ENCODE measurements at places on chromosomes 2 and 18.

DNA sequence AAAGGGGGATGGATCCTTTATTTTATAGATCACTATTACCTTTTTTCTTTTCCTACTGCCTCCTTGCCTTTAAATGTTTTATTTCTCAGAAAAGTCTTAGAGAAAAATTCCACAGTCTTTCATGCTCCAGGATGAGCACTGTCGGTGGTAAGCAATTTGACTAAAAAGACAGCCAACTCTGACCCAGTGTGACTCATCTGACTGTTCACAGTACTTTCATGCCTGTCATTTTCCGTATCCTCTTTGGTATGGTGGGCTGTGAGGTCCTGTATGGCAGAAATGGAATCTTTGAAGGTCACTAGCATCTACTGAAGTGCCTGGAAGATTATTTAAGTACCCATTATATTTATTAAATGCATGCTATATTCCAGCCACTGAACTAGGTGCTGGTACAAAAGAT lies 2.1 kb upstream of the RFTN2 start:
- DNase-seq = no peak

DNA sequence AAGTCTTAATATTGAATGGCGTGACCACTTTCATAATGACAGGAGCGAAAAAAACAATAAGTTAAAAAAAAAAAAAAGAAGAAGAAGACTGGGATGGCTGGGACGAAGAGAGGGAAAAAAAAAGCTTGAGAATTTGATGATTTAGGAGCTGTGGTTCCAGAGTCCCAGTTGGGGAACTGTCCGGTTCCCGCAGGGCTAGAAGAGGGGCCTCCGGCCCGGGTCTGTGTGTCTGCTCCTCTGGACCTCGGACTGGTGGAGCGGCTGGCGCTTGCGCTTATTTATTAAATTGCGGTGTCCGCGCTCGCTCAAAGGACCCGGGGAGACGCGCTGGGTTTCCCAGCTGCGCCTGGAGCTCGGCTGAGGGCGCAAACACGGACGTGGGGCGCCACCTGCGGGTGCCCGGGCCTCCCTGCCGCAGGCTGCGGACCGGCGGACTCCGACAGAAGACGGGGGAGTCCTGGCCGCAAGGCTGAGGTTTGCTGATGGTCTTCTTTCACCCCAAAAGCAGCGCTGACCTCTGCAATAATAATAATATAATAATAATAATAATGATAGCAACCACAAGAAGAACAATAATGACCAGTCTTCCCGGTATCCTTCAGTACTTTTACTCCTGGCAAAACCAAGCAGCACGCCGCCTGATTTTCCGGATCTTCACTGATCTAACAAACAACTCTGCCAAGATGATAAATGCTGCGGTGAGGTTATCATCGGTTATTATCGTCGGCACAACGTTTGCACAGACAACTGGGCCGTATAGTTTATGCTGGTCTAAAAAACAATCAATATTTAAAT lies at the start of gene CBLN2:
Gene CBLN2, minus strand, starts transcription at position 251 of the 795 bp plus-strand sequence. CDS start 2,182 bp downstream, outside the sequence.
- DNase-seq = peak; percentile 81

DNA sequence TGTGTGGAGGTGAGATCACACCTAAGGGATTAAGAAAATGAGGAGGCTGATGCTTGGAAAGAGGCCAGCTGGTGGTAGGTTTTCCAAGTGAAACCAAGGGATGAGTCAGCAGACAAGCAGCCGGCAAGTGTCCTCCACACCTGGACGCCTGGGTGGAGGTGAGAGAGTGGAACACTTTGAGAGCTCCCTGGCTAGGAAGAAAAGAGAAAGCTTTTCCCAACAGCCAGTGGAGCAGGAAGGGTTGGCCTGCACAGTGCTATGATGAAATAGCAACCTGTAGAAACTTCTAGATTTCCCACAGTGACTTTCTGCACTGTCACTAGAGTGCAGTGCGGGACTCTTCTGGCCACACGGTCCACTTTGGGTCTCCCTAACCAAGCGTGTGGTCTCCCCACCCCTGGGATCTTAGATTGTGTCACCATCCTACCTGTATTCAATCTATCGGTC lies 19.6 kb upstream of the IL37 start:
- no peak for DNase-seq

GRCh38 chr18:79935098-79935480 lies 16.4 kb downstream of the SLC66A2 start:
- DNase-seq = no peak

DNA sequence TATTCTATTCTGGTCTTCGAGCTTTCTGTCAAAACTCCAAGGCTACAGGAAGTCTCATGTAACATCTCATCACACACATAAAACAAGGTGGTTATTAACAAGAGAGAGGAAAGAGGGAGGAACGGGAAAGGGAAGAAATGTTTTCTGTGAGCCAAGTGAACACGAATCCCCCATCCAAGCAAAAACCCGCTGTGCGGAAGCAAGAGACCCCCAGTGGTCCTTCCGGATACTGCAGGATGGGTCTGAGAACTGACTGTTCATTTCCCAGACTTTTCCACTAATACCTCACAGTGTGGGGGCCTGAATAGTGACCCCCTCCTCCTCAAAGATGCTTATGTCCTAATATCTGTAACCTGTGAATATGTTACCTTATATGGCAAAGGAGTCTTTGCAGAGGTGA lies 19.0 kb upstream of the DIPK1C start:
- peak; percentile 79 for DNase-seq

GRCh38 chr18:63686871-63687270 lies 15.9 kb upstream of the SERPINB11 start:
- no peak for DNase-seq

GRCh38 chr2:112150851-112151250 lies 12.7 kb downstream of the FBLN7 start:
- no peak for DNase-seq

DNA sequence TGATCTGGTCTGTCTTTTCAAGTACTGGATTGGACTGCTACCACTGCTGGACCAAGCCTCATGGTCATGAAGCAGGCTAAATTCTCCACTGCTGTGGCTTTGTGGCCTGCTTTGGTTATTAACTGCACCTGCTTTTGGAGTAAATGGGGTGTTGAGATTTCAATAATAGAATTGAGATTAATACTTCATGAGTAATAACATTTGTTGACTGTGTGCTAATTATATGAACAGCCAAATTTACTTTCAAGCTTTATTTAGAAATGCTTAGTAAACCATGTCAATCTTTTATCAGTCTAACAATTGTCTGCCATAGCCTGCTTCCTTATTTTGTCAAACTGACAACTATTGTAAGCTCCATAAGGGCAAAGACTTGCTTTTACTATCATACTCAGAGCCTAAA lies 27.4 kb upstream of the MTIF2 start:
- no peak for DNase-seq

- no peak for DNase-seq
Observed at GRCh38 chr2:30932870-30933269, 125.6 kb upstream of the CAPN13 start.

DNA sequence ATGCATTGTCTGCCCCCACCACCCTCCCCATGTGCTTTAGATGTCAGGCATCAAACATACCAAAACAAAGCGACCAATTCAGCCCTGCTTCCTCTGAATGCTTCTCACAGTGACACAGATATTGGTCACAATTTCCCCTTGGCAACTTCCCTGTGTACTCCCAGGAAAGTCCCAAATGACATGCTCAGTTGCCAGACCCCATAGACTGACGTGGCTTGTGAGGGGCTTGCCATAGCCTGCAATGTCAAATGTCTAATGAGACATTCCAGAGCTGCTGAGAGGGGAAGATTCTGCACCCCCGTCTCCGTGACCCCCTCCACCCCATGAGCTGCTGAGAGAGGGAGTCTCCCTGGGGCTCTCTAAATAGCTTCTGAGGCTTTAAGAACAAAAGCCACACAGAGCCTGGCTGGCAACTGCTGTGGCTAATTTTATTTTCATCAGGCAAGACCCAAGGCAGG lies 47.3 kb downstream of the RFTN2 start:
- DNase-seq = peak; percentile 83

- no peak for DNase-seq
Observed at GRCh38 chr2:220937245-220937644, 634.9 kb downstream of the EPHA4 start.

DNA sequence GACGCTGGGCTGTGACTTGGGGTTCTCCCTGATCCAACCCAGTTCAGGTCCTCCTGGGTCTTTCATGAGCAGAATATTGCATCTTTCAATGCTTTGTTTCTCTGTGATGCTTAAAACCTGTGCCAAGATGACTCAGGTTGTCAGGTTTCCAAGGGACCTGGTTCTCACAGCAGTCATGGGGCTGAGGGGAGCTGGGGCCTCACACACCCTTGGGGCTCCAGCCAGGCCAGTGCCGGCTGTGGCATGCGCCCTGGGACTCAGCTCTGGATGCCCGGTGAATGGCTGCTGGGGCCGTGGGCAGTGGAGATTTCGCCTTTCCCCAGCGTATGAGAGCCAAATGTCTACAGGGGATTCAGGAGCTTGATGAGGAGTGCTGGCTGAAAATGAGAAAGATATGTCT lies 29.6 kb downstream of the EDAR start:
- DNase-seq = no peak

GRCh38 chr18:58496937-58497336 lies 132.0 kb downstream of the ALPK2 start:
- no peak for DNase-seq

DNA sequence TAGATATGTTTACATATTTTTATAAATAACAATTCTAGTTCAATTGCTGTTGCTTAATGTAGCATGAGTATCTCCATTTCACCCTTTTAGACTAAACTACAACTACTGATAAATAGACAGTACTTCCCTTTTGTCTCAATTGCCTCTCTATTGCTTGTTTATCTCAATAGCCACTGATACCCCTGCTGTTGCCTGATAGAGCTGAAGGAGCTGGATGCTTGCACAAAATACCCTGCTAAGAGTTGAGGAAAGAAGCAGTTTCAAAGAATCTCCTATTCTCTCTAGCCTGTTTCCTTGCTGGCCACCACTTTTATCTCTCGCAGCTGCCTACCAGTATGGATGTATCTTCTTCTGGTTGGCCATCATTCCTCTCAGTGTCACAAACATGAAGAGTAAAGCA lies 16.9 kb upstream of the ZNF804A start:
- no peak for DNase-seq

GRCh38 chr18:44901283-44901682 lies 220.6 kb downstream of the SETBP1 start:
- DNase-seq = no peak

DNA sequence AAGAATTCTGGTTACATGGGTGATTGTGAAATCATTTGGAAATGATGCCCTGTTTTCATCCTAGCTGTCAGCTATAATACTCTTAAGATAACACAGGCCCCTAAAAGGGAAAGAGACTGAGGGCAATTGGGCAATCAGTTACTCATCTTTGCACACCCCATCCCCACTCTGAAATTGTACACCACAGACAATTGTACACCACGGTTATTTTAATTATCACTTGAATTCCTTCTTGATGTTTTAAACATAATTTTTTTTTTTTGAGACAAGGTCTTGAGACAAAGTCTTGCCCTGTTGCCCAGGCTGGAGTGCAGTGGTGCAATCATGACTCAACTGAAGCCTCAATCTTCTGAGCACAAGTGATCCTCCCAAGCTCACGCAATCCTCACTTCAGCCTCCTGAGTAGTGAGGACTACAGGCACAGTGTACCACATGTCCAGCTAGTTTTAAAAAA lies 862.4 kb upstream of the ACVR2A start:
- no peak for DNase-seq

- no peak for DNase-seq
Observed at GRCh38 chr2:149068225-149068995, 29.9 kb downstream of the LYPD6B start.

GRCh38 chr2:1758171-1758570 lies 13.9 kb upstream of the PXDN start:
- no peak for DNase-seq

GRCh38 chr2:88011011-88011410 lies 5.3 kb downstream of the RNU2-63P start:
- peak; percentile 61 for DNase-seq

GRCh38 chr2:187169864-187170263 lies 278.2 kb downstream of the CALCRL start:
- DNase-seq = no peak

DNA sequence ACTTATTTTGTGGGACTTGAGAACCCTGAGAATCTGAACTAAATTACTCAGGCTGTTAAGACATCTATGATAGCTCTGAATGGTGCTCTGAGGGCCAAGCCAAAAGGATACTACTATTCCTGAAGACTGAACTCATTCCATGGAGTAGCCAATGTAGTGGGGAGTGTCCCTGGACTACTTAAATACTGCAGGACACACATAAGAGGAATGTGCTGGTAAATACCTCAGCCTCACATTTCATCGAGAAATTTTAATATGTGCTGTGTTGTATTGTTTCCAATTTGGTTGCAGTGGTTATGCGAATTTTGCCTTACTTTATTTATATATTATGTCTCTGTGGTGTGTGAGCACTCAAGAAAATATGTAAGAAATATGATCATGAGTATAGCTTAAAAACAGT lies 264.4 kb upstream of the FIGN start:
- DNase-seq = no peak

DNA sequence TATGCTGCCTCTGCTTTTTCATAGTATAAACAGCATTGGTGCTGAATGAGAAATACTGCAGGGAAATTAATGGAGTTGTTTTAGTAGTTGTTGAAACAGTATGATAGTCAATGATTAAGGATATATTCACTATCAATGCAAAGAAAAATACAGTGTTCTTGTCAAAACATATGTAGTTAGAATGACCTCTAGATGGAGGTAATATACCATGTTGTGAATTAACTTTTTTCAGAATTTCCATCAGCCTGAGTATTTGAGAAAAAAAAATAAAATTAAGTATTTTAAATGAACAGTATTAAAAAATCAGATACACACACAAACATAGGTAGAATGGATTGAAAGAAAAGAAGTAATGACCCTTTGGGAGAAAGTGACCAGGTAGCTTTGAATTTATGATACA lies 59.5 kb downstream of the RMDN2 start:
- DNase-seq = no peak

- no peak for DNase-seq
Observed at GRCh38 chr18:23933407-23933806, 81.1 kb upstream of the TTC39C start.

DNA sequence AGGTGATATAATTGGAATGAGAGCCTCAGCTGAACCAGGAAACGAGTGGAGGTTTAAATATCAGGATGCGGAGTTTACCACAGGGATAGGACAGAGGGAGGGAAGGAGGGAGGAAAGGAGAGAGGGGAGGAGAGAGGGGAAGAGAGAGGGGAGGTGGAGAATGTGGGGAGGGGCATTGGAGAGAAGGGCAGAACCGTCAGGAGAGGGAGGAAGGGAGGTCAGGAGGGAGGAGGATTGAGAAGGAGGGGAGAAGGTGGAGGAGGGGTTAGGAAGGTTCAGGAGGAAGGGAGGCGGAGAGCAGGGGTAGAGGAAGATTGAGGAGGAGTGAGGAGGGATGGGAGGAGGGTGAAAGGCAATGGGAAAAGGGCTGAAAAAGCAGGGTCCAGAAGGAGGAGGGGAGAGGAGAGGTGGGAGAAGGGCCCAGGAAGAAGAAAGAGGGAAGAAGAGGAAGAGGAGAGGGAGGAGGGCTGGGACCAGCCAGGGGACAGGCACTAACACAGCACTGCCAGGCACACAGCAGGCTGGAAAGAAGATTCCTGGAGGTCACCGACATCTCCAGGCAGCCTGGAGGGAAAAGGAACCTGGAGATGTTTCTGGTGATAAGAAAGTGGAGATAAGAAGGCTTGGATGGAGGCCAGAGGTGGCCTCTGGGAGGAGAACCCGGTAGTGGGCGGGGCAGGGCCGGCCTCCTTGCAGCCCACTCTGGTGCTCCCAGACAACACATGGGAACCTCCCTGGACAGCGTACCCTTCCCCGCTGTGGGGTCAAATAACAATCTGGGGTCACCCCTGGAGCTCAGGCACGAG lies 176.7 kb upstream of the SMAD2 start:
- no peak for DNase-seq

All from midbrain (tissue), 1 donor.